Tongue (tissue), 3 donors: ENCODE measurements at places on chromosomes 5 and 9. TPM values are rescaled to one million over a fixed set of nuclear protein-coding genes. Genes with fewer than 3 reads are reported as not detected.
A peak's percentile ranks its signal among the peaks of the same experiment; 100 is the strongest.

DNA sequence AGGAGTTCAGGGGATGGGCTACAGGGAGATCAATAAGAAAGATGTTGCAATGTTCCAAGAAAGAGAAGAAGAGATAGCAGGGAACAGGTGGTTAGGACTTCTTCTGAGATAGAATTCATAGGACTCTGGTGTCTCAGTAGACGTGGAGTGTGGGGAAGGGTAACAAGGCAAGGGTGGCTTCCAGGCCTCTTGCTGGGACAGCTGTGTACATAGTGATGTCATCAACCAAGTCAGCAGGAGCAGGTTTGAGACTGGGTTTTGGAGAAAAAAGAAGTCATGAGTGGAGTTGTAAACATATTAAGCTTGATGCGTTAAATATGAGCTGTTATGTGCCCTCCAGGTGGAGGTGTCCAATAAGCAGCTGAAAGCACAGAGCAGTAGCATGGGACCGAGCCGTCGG is 211.8 kb upstream of the RASEF start:
- no peak for DNase-seq

DNA sequence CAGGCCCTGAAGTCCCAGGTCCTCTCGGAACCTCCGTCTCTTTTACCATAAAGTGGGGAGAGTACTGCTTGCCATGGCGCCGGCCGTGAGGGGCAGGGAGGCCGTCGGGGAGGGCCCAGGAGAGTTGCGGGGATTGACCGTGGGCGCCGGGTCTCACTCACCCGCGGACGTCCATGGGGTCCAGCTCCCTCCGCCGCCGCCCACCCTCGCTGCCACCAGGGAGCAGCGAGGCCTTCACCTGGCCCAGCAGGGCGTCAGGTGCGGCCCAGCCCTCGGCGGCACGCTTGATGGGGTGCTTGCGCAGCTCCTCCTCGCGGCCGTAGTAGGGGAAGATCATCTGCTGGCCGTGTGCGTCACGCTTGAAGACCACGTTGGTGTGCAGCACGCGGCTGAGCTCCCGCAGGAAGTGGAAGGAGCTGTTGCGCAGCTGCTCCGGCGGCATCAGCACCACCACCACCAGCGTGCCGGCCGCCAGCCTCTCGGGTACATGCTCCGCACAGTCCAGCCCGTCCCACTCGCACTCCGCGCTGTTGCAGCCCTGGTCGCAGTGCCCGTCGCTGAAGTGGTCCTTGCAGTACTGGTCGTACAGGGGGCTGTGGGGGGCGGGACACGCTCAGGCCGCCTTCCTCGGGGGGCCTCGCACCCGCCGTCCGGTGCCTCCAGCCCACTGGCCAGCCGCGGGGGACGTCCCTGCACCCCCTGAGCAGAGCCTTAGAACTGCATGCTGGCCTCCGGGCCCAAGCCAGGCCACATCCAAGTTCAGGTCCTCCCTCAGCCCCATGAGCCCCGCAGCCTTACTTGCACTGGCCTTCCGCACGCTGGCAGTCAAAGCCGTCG is 21.9 kb upstream of the SEC16A start:
- no peak for DNase-seq

- peak; percentile 32 for DNase-seq
Measured at GRCh38 chr5:134437847-134438581, 26.3 kb upstream of the CDKN2AIPNL start.

GRCh38 chr9:7315116-7315515 is 484.5 kb downstream of the DMAC1 start:
- no peak for DNase-seq

- DNase-seq, result peak; percentile 27
Measured at GRCh38 chr5:157335534-157336422, 69.9 kb downstream of the CYFIP2 start.

GRCh38 chr5:35182910-35183535 is 47.3 kb downstream of the PRLR start:
- peak; percentile 48 for DNase-seq

Gene FUT7
- total RNA-seq, result 0.10 TPM

Gene SYNPO
- total RNA-seq, result 36.6 TPM

- DNase-seq, result peak; percentile 68
Measured at GRCh38 chr5:62354028-62354874, 48.2 kb downstream of the KIF2A start.

Gene PCDHA8
- total RNA-seq, result not detected

GRCh38 chr5:55902696-55903095 is 51.5 kb downstream of the IL31RA start:
- DNase-seq, result no peak

DNA sequence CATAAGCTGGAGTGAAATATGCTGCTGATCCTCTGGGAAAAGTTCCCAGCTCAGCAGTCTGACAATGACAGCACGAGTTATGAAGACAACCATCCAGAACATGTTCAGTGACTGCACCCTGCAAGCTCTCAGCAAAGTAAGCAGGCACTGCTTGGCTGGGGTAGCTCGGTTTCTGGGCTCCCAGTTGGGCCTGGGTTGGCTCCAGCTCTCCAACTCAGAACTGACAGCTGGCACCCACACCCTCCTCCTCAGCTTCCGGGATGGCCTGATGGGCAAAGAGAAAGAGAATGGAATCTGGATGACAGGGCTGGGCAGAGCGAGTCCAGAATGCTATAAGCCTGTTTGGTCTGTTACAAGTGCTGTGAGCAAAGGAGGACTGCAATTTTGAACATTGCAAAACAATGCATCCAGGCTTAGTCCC is 185.0 kb downstream of the CSNK1G3 start:
- peak; percentile 72 for DNase-seq

- peak; percentile 67 for DNase-seq
Measured at GRCh38 chr5:53923961-53924360, 363.5 kb downstream of the NDUFS4 start.
